Activated T-helper 9 cell treated with anti-CD3 and anti-CD28 coated beads, Interleukin-2, amount 50 U/mL, for 16 hours (primary cell): ENCODE measurements at places on chromosomes 16 and 17.
A peak's percentile ranks its signal among the peaks of the same experiment; 100 is the strongest.

- peak; percentile 49 for DNase-seq
Measured at GRCh38 chr17:1294157-1294717, 14.8 kb downstream of the TRARG1 start.

GRCh38 chr16:1037394-1038257 is 34.9 kb upstream of the SSTR5 start:
- no peak for DNase-seq

DNA sequence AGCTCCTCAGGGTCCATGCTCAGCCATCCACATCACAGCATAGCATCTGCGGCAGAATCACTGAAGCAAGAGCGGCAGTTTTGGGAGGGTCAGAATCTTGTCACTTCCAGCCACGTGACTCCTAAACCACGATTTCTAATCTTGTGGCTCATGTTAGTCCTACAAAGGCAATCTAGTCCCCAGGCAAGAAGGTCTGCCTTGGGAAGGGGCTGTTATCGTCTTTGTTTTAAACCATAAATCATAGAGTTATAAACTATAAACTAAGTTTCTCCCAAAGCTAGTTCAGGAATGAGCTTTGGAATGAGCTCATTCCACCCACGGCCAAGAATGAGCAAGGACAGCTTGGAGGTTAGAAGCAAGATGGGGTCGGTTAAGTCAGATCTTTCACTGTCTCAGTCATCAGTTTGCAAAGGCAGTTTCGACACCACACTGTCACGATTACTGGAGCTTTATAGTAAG is 20.8 kb upstream of the DNAH17 start:
- no peak for DNase-seq

DNA sequence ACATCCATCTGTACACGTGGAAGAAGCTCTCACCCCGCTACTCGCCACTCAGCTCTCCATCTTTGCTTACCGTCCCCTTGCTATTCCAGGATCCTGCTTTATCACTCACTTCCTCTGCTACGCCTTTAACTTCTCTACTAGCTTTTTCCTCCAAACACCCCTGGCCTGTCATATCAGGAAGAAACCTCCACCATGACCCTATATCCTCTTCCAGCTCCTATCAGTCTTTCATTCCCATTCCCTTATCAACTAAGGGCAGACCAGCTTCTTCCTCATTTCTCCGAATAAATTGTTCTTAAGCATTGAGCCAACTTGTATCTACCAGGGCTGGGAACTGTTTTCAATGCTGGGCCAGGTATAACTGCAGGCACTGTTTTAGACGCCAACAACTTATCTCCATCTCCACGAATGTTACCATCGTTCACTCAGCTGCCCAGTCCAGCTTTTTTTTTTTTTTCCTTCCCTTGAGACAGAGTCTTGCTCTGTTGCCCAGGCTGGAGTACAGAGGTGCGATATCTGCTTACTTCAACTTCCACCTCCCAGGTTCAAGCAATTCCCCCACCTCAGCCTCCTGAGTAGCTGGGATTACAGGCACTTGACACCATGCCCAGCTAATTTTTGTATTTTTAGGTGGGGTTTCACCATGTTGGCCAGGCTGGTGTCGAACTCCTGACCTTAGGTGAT is 4.3 kb downstream of the IQCK start:
- no peak for DNase-seq

- DNase-seq: no peak
Measured at GRCh38 chr17:48904428-48904827, 3.8 kb upstream of the UBE2Z start.

DNA sequence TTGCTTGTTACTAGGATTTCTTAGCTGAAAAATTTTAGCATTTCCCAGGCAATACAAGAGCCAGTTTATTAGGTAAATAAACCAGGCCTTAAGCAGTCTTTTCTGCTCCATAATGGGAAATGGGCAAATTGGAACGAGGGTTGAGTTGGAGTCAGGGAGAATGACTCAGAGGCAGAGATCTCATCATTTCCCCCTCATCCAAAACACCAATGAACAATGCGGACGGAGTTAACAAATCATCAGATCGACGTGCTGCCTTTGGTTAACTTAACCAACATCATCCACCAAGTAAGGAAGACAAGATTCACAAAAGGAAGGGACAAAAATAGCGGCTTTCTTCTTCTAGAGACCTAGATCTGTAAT is 243.5 kb downstream of the STX8 start:
- DNase-seq: no peak

DNA sequence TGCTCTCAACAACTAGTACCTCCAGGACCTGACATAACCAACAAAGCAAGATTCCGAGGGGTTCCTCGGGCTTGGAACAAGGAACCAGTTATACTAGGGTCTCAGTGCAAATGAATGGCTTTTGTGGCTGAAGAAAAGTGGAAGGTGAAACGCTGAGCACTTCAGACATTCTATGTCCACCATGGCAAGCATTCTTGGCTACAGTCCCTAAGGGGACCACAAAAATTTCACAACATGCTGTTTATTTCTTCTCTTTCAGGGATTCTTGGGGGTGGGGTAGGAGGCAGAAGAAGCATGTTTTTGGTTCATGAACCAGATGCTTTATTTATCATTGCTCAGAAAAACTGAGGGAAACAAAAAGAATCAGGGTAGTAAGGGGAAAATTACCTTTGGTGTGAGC is 479.9 kb upstream of the CDH11 start:
- no peak for DNase-seq
